ENCODE measurements at places on chromosomes 7 and 10.

DNA sequence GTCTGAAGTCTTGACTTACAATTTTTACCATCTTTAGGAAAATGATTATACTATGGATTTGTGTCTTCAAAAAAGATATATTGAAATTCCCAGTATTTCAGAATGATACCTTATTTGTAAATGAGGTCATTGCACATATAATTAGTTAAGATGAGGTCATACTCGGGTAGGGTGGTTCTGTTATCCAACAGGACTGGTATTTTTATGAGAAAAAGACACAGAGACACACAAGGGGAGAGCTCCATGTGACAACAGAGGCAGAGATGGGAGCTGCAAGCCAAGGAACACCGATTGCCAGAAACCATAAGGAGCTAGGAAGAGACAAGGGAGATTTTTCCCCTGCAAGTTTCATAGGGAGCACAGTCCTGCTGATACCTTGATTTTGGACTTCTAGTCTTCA lies 356.9 kb downstream of the ARL4A start:
- no peak for DNase-seq

- DNase-seq, result no peak
Measured at GRCh38 chr10:32771217-32771616, 186.8 kb downstream of the ITGB1 start.

DNA sequence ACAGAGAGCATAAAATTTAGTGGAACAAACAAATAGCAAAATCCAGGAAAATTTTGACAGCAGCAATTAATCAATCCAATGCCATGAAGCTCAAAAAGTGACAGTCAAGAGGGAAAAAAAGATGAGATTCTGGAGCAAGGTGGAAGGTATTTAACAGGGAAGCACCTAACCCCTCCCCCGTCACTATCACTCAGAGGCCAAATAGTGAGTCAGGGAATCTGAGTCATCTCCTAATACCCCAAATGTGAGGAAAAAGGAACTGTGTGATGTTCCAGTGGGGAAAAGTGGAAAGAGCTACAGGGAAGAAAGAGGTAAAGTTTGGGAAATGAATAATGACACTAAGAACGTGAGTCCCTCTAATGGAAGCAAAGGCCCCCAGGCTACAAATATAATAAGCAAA lies 113.2 kb upstream of the PHF14 start:
- no peak for DNase-seq

DNA sequence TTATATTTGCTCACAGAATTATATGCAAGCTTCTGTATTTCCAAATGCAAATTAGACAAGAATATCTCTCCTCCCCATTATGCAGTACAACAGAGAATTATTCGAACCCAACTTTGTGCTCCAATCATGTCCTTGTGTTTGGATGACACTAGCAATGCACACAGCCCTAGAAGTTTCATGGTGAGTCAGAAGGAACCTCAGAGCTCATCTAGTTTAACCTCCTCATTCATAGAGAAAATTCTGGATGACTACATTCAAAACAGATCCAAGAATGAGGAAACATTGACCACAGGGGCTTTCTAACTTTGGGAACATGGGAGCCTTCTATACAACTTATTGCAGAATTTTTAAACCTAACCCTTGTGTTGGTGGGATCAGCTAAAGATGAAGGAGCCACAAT lies 12.8 kb upstream of the ARID5B start:
- DNase-seq, result no peak

GRCh38 chr7:152751449-152752141 lies 8.0 kb upstream of the ACTR3B start:
- no peak for DNase-seq

GRCh38 chr7:64875658-64876406 lies 27.2 kb upstream of the ZNF273 start:
- DNase-seq, result no peak

DNA sequence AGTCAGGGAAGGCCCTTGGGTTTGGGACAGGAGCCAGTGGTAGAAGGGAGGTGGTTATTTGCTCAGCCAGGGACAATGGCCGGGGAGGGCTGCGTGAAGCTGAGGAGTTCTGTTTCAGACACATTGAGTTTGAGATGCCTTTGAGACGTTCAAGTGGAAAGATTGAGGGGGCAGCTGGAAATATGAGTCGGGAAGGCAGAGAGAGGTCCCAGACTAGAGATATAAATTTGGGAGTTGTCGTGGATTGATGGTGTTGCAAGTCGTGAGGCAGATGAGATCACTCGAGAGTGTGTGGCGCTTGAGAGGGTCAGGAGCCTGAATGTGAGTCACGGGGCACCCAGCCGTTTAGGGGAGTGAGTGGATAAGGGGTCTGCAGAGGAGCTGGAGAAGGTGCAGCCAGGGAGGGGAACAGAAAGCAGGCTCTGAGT lies 73.3 kb downstream of the ZMIZ1 start:
- no peak for DNase-seq

- DNase-seq, result no peak
Measured at GRCh38 chr7:85160223-85160622, 26.6 kb downstream of the SEMA3D start.

- no peak for DNase-seq
Measured at GRCh38 chr10:97873569-97873968, 23.9 kb downstream of the GOLGA7B start.

DNA sequence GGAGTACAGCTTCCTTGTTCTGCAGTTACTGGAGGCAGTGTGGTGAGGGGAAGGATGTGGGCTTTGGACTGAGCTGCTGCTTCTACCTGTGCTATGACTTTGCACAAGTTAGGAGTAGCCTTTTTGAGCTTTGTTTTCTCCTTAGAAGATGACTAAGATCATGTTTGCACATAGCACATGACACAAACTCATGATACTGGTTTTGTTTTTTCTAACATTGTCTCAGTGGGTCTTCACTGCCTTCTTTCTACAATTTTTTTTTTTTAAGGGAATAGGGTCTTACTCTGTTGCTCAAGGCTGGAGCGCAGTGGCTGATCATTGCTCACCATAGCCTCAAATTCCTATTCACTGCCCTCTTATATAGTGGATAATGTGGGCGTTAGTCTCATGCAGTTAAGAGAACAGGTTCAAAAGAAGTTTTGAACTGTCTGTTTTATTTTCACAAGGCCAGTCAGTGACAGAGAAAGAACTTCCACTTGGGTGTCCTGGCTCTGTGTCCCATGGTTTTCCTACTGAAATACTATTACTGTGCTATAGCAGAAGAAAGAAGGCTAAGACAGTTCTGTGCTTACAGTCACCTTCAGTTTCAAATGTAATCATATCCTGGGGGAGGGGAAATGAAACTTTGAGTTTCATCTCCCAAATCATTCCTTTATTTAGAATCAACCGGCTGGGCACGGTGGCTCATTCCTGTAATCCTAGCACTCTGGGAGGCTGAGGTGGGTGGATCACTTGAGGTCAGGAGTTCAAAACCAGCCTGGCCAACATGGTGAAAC lies 72.0 kb downstream of the KAT6B start:
- DNase-seq, result no peak

DNA sequence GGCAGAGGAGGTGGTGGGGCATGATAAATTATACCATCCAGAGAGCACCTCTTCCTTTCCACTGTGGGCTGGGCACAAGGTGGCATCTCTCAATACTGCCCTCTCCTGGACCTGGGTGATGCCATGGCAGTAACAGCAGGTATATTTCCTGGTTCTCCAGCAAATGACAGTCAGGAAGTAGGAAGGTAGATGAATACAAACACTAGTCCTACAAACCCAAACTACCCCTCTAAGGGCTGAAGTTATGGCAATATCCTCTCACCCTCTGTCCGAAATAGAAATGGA lies 1004.9 kb downstream of the KCNMA1 start:
- no peak for DNase-seq
